ENCODE measurements at places on chromosomes 11 and 22.

DNA sequence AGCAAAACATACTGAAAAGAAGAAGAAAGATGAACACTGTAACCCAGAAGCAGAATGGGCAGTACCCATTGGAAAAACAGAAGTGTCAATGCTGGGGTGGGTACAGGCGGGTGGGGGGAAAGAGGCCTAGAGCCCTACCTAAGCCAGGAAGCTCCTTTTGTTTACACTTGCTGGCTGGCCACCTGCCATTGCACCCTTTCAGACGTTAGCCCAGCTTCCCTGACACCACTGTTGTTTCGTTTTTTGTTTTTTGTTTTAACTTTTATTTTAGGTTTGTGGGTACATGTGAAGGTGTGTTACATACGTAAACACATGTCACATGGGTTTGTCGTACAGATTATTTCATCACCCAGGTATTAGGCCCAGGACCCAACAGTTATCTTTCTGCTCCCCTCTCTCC is 55.4 kb downstream of the PLEKHA7 start:
- DNase-seq: no peak

DNA sequence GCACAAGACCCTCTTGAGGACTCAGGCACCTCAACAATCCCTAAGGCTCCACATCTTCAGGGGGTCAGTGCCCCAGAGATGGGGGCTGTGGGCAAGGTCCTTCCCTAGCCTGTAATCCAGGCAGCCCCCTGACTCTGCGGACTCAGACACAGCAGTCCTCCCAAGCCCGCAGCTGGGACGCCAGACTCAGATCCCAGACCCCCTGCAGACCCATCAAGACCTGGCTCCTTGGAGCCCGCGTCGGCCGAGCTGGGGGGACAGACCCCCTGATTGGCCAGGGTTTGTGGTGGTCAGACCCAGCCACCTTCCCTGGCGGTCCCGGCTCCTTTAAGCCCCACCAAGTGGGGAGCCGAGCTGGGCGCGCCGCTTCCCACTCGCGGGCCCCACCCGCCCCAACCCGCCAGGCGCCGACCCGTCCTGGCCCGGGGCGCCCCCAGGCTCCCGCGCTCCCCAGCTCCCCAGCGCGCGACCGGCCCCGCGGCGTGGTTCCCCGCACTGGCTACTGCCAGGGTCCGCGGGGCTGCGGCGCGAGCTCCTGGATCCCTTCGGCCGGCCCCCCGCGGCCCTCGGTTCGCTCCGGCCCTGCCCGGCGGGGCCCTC is 458 bp downstream of the OSBPL5 start:
- no peak for DNase-seq

GRCh38 chr11:43567396-43567975 is 113.1 kb upstream of the HSD17B12 start:
- no peak for DNase-seq

- DNase-seq: no peak
Observed at GRCh38 chr22:23088199-23088604, 17.9 kb downstream of the GNAZ start.

DNA sequence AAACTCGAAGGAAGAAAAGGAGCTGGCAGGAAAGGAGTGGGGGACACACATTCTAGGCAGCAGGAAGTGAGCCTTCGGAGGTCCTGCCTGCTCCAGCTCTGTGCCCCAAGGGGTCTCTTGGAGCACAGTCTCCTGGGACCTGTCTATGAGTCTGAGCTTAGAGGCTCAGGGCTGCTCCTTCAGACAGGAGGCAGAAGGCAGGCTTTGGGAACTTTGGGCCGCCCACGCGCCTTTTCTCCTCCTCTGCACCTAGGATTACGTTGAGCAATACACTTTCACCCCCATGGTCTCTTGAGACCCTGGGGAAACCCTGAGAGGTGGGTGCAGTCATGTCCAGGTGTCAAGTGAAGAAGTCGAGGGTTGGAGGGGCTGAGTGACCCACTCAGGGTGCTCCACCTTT is 965 bp downstream of the TCN2 start:
- no peak for DNase-seq

- no peak for DNase-seq
Observed at GRCh38 chr11:120400564-120401364, 64.6 kb downstream of the ARHGEF12 start.

Measured in cerebellar nuclear complex (tissue), 1 donor.